Activated CD4-positive, alpha-beta T cell treated with anti-CD3 and anti-CD28 coated beads, Interleukin-2, amount 10 ng/mL, durations not matched to agents 24 days and 14 days (primary cell): ENCODE measurements at places on chromosomes 3 and 15.
A peak's percentile ranks its signal among the peaks of the same experiment; 100 is the strongest.

DNA sequence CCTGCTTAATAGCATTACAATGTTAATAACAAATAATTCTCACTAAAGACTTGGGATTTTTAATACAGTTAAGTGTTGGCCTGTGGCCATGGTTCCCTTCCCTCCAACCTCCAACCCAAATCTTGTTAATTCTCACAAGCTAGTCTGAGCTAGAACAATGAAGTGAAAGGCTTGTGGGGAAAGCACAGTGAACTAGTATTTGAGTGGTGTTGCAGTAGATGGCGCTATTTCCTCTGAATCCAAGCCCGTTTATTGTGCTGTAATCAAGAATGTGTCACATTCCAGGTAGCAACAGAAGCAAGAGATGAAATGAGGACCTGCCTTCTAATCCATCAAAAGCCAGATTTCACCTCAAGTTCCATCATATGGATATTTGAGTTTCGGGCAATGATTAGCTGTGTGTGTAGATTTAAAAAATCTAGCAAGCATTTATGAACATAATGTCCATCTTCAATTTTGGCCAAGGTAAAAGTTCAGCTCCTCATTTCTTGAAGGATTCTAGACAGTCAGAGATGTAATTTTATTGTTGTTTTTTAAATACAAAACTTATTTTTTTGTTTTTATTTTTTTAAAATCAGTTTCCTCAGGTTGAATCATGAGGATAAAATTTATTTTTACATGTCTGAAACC, 160.7 kb downstream of the SQOR start:
- no peaks in the 10 kb centered on the region for H3K4me1 ChIP-seq
- peaks cover 4% of the 10 kb centered on the region for H3K27me3 ChIP-seq
- peak; percentile 61 for DNase-seq
- H3K27ac ChIP-seq = no peak overlapping the region

DNA sequence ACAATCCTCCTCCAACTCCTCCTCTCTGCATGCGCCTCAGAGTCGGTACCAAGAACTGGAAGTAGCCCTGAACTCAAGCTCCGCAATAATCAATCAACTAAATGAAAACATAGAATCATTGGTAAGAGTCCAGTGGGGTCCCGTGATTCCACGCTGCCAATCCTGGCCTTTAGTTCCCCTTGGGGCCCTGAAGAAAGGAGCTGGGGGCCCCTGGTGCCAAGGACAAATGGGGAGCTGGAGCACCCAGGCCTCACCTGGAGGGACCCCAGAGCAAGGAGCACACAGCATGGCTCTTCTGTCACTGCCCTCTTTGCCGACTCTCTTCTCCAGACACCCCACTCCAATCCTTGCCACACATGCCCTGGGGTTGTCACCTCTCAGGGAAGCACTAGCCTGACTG, 80.3 kb downstream of the ADAMTS7 start:
- DNase-seq = peak; percentile 45
- peaks cover 7% of the 10 kb centered on the region for H3K4me1 ChIP-seq
- no peak overlapping the region for H3K4me3 ChIP-seq
- H3K27ac ChIP-seq = no peak overlapping the region
- no peaks in the 10 kb centered on the region for H3K36me3 ChIP-seq

GRCh38 chr15:80527961-80528360, 123.8 kb downstream of the ARNT2 start:
- no peak overlapping the region for H3K4me3 ChIP-seq
- no peaks in the 10 kb centered on the region for H3K4me1 ChIP-seq

- peaks cover 3% of the 10 kb centered on the region for H3K4me1 ChIP-seq
- DNase-seq = no peak
- H3K27ac ChIP-seq = no peak overlapping the region
- H3K4me3 ChIP-seq = no peak overlapping the region
- peaks cover 35% of the 10 kb centered on the region for H3K27me3 ChIP-seq
Measured at GRCh38 chr15:65962187-65962586, 92.9 kb downstream of the RAB11A start.

DNA sequence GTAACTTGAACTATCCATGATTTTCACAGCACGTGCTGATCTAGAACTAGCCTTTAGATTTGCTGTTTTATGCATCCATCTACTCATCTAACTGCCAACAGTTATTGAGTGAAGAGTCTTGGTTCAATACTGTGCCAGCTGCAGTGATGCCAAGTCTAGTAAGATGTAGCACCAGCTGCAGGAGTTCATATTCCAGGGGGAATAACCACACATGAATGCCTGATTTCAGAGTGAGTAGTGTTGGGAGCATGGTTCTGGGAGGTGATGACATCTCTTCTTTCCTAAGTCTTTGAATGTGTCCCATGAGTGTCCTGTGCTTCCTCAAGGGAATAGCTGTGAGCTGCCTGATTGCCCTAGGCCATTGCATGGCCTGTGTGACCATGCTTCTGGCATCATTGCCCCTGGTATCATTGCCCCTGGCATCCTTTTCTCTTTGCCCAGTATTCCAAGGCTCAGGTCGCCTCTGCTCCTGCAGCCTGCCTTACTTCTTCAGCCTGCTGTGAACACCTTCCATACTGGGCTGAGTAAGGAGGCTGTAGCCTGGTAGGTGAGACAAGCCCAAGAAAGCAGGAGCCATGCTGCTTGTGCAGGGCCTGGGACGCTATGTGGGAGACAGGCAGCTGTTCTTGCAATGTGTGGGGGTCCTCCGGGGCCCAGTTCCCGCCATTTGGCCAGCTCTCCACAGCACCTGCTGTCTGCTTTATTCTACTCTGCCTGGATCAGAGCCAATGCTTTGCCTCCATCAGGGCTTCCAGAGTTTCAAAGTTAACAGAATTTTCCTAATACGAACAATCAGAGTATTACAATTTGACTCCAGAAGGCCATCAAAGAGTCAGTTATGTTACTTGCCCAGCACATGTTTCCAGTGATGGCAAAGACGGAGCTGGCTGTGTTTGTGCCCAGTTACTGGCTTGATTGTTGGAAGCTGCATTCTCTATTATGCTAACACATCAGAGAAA, 73.2 kb downstream of the CLSTN2 start:
- no peak overlapping the region for H3K27ac ChIP-seq
- no peak for DNase-seq
- H3K4me3 ChIP-seq = no peak overlapping the region
- H3K36me3 ChIP-seq = no peaks in the 10 kb centered on the region

GRCh38 chr3:186823386-186823785, 17.1 kb upstream of the RFC4 start:
- DNase-seq = no peak
- peaks cover 24% of the 10 kb centered on the region for H3K4me1 ChIP-seq
- peaks cover 12% of the 10 kb centered on the region for H3K27me3 ChIP-seq
- H3K27ac ChIP-seq = no peak overlapping the region
- peaks cover 5% of the 10 kb centered on the region for H3K36me3 ChIP-seq

- no peaks in the 10 kb centered on the region for H3K4me1 ChIP-seq
- no peak overlapping the region for H3K27ac ChIP-seq
- no peak overlapping the region for H3K4me3 ChIP-seq
- H3K36me3 ChIP-seq = no peaks in the 10 kb centered on the region
Measured at GRCh38 chr3:64244011-64244942, 19.0 kb upstream of the PRICKLE2 start.

DNA sequence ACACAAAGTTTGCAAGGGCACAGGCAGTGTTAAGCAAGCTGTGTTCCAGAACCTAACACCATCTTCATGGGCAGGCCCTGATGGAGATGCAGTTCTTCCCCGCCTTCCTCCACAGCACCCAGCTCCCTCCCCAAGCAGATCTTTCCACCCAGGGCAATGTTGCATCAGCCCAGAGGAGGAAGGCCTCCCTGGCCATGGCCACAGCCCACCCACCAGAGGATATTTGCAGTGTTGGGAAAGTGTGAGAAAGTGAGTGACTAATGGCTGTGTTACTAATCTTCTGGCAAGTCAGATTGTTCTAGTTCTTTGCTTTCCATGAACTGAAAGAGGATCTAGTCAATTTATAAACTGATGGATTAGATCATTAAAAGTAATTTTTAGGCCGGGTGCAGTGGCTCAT, 42.0 kb upstream of the ATP10A start:
- H3K27ac ChIP-seq = no peak overlapping the region
- no peak overlapping the region for H3K4me3 ChIP-seq
- DNase-seq = peak; percentile 44
- H3K36me3 ChIP-seq = no peaks in the 10 kb centered on the region
